ENCODE measurements at places on chromosomes 2 and 18.

- no peak for DNase-seq
Observed at GRCh38 chr2:44189104-44189503, 20.4 kb downstream of the PPM1B start.

- no peak for DNase-seq
Observed at GRCh38 chr18:35680139-35680551, 98.6 kb downstream of the GALNT1 start.

- DNase-seq: no peak
Observed at GRCh38 chr18:75471850-75472249, 44.3 kb upstream of the SMIM21 start.

GRCh38 chr2:824954-825353 is 125.7 kb upstream of the SNTG2 start:
- DNase-seq: no peak

DNA sequence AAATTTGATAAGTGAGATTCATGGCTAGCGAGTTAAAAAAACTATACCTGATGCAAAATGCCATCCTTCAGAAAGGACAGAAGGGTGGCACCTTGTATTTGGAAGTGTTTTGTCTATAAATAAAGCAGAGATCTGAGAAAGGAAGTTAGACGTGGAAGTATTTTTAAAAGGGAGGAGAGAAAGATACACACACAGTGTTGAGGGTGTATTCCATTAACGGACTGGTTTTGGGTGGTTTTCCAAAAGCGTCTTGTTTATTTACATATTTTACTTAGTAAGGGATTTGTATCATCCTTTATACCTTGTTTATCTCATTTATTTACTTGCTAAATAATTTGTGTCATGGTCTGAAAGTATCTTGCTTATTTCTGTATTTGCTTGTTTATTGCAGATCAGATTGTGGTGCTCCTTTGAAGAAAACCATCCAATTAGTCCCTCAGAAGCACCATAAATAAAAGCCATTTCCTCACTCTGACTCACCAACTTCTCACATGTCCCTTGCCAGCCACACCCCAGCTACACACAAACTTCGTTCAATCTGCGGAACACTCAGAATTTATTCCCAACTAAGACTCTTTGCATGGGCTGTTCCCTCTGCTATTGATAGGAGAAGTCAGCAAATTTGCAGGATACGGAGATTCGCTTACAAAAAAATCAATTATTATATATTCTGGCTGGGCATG is 90.8 kb downstream of the FAM124B start:
- no peak for DNase-seq

GRCh38 chr2:185472574-185472973 is 266.0 kb upstream of the FSIP2 start:
- DNase-seq: no peak
